ENCODE measurements at places on chromosomes 11 and 22.

- no peak for DNase-seq
These were observed 239.8 kb downstream of the OR4A5 start for GRCh38 chr11:54946424-54946823.

DNA sequence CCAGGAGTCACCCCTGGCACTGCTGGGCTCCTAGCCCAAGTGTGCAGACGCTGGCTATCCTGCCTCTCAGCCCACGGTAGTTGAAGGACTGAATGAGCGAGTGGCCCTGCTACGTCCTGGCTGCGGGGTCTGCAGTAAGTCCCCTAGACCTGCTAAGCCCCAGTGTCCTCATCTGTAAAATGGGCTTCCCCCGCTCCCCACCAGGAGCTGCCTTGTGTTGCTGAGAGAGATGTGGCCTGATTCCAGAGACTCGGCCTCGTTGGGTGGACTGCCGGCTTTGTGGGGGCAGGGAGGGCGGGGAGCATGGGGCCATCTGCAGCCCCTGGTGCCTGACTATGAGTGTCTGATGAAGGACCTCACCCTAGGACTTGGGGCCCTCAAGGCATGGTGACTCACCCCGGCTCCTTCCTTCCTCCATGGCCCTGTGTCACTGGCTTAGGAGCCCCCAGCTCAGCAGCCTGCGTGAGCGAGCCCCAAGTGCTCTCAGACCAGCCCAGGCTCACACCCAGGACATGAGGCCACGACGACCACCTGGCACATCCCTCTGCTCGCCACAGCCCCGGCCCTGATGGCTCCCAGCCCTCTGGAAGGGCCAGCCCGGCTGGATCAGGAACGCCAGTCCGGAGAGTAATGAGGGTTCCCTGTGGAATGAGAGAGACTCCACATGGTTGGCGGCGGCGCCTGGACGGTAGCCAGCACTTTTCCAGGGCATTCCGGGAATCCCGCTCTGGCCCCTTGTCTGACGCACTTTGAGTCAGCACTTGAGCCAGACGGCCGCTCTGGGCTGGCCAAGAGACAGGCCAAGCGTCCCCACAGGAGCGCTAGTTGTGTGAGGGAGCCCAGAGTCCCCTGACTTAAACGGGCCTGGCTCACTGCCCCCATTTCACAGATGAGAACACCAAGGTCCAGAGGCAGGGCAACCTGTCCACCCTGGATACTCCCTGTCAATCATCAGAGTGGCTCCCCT lies 50.5 kb upstream of the SHISAL1 start:
- no peak for DNase-seq

DNA sequence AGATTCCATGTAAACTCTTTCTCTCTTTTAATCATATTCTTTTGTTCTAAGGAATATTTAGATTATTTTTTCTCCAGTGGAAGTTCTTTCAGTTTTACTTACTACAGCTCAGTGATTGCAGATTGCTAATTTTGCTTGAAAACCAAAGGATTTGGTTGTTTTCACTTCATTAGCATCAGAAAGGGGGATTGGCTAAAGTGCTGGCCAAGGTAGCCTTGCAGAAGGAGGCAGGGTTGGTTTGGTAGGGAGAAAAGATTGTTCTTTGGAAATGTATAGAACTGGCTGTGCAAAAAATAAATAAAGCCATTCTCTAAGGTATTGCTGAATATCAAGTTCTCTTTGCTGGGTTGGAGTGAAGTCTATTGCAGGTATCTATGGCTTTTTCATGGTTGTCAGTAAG lies 92.6 kb downstream of the FAT3 start:
- no peak for DNase-seq

DNA sequence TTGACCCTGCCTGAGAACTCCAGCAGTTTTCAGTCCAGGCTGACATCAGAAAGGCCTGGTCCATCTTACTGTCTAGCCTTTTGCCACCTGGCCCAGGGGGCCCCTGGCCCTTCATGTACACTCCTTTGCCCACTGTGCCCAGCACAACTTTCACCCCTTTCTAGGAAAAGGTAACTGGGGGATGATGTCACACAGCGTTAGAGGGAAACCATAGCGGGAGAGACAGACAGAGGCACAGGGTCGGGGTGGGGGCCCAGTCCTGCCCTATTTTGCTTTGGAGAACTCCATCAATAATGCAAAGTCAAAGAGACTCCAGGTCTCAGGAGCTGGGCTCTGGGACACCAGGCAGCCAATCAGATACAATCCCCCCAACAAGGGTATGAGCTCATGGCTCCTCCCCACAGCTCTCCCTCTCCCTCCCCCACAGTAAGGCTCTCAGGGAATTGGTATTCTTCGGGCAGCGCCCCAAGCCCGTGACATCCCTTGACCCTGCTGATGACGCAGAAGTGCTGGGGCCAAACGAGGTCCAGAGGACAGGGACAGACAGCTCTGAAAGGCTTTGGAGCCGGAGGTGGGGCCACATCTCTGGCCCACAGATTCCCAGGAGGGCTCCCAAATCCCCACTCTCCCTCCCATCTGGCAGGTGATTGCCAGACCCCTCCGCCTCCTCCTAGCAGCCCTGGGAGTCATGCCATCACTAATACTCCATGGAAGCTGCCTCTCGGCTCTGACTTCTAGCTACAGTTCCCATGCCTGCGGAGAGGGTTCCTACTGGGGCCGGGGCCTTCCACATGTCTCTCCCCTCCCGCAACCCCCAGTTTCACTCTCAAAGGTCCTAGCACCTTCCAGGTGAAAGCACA lies 5.9 kb downstream of the USP2 start:
- DNase-seq = no peak

GRCh38 chr11:132648851-132649250 lies 883.5 kb downstream of the OPCML start:
- no peak for DNase-seq

DNA sequence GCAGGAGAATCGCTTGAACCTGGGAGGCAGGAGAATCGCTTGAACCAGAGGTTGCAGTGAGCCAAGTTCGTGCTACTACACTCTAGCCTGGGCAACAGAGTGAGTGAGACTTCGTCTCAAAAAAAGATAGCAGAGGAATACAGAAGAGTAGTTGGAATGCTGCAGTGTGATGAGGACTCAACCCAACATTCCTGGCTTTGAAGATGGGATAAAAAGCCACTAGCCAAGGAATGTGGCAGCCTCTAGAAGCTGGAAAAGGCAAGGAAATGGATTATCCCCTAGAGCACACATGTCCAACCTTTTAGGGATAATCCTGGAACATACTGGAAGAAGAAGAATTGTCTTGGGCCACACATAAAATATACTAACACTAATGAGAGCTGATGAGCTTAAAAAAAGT lies 13.9 kb downstream of the SLC25A17 start:
- DNase-seq = no peak

DNA sequence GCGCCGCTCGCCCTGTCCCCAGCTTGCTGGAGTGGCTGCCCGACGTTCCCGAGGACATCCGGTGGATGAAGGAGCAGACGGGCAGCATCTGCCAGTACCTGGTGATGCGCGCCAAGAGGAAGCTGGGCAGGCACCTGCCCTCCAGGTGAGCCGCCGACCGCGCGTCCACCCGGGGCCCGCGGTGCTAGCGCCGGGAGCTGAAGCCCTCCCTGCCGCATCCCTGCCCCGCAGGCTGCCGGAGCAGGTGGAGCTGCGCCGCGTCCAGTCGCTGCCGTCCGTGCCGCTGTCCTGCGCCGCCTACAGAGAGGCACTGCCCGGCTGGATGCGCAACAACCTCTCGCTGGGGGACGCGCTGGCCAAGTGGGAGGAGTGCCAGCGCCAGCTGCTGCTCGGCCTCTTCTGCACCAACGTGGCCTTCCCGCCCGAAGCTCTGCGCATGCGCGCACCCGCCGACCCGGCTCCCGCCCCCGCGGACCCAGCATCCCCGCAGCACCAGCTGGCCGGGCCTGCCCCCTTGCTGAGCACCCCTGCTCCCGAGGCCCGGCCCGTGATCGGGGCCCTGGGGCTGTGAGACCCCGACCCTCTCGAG lies 3.3 kb upstream of the CRACR2B start:
- DNase-seq = no peak

DNA sequence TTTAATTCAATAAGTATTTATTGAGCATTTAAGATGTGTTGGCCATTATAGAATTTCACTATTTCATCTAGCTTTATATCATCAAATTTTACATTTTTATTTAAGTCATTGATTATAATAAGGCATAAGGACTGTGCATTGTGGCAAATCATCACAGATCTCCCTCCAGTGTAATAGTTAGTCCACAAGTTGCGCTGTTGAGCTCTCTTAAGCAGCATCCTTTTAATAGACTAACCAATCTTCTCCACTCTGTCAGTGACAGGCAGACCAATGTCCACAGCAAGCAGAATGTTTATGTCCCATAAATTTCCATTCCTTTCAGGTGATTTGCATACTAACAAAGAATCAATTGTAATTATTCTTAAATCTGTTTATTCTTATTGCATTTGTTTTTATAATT lies 595.3 kb upstream of the CCDC90B start:
- no peak for DNase-seq

GRCh38 chr11:94513091-94513490 lies 830 bp downstream of the C11orf97 start:
- no peak for DNase-seq

- DNase-seq = no peak
These were observed 10.6 kb downstream of the PITPNM1 start for GRCh38 chr11:67494371-67495233.

- DNase-seq = peak; percentile 78
These were observed 12.5 kb upstream of the TMPRSS6 start for GRCh38 chr22:37121887-37122591.

DNA sequence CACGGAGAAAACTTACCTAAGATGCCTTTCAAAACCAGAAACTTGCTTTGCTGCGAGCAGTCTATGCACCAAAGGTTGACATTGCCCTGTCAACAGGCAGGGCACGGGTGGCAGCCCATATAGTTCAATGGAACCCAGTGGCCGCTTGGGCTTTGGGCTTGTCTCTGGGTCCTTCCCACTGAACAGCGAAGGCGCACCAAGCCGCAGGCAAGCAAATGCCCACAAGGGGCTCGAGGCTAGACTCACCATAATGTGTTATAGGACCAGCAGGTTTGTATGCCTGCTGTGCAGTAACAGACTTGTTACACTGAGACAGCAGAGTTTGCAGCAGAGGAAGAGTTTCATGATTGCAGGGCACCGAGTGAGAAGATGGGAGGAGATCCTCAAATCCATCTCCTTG lies 20.3 kb downstream of the CLDN5 start:
- no peak for DNase-seq

DNA sequence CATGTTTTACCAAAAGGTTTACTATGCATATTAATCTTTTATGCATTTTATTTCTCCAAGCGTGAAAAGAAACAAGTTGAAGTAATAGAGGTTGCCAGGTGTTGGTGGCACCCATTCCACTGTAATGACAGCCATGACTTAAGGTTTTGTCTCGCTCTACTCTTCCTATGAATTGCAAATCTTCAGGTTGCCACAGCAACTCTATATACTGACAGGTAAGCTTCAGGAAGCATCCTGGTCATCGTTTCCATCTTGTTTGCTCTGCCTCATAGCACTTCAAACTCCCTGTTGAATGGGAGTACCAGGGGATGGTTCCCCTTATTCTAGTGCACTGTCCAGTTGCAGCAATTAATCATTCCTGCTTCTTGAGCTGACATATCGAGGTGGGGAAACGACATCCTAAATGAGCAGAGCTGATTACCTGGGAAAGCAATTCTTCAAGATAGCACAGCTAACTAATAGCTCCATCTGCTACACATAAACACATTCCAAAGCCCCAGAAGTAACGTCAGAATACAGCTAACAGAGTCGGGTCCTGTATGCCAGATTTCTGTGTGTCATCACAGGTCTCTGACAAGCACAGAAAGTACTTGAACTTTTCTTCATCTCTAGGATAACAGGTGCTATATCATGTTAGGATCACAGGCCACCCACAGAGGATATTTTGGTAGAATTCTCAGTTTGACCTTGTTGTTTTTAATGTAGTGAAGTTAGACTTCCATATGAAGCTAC lies 80.3 kb downstream of the CADM1 start:
- no peak for DNase-seq

DNA sequence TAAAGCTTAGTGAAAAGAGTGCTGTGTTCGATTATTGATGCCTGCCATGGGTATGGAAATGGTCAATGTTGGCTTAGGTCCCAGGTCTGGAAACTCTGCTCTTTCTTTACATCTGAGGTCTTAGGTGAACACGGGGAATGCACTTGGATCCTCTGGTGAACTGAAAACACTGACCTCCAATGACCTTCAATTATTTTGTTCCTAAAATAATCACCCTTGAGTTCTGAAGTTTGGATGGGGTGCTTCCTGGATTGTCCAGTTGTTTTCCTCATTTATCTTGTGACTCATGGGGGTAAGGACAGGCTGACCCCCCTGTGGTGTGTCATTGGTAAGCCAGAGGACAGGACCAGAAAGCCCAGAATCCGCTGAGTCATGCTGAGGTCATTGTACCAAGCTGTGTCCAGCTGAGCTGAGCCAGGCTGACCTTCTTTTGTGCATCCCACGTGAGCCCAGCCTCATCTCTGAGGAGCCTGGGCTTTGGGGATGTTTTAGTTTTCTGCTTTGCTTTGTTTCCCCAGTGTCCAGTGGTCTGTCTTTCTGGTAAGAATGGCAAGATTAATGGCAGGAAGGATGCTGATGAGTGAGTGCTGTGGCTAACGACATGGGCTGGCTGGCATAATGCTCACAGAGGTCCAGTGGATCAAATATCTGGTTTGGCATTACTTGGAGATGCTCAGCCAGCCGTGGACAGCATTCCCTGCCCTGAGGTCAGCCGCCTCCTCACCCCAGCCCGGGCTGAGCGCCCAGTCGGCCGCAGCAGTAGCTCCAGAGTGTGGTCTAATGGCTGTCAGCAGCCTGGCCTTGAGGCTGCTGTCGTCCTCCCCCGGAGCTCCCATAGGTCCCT lies 35.6 kb downstream of the AMPD3 start:
- no peak for DNase-seq

DNA sequence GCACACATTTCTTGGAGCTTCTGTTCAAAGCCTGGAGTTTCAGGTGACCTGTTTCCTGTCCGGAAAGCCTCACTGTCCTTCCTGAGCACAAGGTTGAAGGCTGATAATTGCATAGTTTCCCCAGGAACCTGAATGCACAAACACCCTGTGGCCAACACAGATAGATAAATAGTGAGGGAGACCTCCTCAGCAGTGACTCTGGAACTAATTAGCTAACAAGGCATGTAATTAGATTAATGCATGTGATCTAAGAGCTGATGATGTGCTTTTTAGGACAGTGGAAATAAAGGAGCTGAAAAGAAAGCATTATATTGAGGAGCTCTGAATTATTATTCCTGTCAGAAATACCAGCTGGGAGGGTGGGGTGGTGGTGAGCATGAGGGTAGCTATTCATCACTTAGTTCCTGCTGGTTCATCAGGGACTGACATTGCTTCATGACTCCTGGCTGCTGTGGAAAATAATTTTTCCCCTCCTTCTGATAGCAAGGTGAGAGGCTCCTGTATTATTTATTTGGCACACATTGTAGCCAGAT lies 101.1 kb downstream of the NELL1 start:
- DNase-seq = no peak

- DNase-seq = no peak
These were observed 99.8 kb downstream of the CTTN start for GRCh38 chr11:70498171-70498571.

- no peak for DNase-seq
These were observed 814 bp upstream of the CDON start for GRCh38 chr11:126063507-126063852.

- DNase-seq = no peak
These were observed 18.4 kb downstream of the MYO7A start for GRCh38 chr11:77146261-77147035.

- no peak for DNase-seq
These were observed 43.3 kb downstream of the WNT7B start for GRCh38 chr22:45933506-45934167.
